CD4-positive, alpha-beta T cell (primary cell): ENCODE measurements at places on chromosomes 3 and 15. TPM values are rescaled to one million over a fixed set of nuclear protein-coding genes. Genes with fewer than 3 reads are reported as not detected.

DNA sequence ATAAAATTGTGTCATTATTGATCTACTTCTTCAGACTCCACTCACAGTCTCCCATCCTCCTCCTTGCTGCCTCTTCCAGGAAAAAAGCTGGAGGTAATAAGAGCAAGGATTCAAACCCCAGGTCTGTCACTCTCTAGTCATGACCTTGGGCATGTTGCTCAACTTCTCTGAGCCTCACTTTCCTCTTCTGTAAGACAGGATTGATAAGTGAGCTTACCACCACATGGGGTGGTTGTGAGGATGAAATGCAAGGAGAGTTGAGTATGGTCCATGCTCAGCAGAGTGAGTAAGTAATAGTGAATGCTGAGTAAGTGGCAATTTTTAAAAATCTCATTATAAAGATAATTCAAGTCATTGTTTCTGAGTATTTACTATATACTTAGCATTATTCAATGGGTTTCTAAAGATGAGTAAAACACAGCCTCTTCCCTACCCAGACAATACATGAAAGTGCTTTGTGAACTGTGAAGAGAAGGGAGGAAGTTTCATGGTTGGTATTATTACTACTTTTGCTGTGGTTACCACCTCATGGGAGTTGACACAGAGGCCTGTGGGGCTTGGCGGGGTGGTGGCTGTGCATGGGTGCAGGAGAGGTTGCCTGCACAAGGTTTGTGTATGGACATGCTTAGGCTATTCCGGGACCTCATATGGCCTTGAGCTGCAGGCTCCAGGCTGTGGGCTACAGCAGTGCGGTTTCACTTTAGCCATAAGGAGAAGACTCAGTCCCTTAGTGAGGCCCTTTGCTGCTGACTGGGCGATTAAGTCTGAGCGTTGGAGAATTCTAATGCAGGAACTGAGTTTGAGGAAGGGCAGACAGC, 30.0 kb downstream of the SLC6A11 start:
- no peak for DNase-seq

VPS39 gene
- 73.4 TPM for total RNA-seq

ALAS1 gene
- total RNA-seq, result 6.0 TPM

DNA sequence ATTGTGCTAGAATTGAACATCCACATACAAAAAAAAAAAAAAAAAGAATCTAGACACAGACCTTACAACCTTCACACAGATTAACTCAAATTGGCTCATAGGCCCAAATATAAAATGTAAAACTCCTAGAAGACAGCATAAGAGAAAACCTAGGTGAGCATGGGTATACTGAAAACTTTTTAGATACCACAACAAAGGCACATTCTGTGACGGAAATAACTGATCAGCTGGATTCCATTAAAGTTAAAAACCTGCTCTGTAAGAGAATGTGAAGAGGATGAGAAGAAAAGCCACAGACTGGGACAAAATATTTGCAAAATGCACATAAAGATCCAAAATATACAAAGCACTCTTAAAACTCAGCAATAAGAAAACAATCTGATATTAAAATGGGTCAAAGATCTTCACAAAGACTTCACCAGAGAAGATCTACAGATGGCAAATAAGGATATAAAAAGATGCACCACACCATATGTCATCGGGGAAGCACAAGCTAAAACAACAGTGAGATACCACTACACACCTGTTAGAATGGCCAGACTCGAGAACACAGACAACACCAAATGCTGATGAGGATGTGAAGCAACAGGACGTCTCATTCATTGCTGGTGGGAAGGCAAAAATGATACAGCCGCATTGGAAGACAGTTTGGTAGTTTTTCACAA, 167.9 kb downstream of the PDE8A start:
- DNase-seq, result no peak

DNA sequence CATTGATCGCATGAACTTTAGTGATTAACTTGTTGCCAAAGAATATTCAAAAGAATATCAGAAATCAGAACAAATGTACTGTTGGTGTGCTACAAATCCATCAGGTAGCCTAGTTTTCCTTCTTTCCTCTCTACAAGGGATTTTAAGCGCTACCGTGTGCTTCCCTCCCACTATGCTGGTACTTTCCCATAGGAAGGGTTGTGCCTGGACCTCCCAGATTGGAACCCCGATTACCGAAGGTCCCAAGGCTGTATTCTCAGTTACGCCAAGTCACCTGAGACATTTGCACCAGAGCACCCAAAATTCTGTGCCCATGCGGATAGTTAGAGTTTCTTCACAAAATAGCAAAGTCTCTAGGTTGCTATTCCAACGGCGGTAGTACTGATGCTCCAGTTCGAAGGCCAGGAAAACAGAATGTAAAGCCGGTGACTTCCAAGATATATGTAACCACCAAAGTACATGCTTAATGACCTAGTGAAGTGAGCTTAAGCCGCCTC, 23.4 kb upstream of the GATM start:
- no peak for DNase-seq

CD200 gene
- total RNA-seq, result 6.9 TPM

DNA sequence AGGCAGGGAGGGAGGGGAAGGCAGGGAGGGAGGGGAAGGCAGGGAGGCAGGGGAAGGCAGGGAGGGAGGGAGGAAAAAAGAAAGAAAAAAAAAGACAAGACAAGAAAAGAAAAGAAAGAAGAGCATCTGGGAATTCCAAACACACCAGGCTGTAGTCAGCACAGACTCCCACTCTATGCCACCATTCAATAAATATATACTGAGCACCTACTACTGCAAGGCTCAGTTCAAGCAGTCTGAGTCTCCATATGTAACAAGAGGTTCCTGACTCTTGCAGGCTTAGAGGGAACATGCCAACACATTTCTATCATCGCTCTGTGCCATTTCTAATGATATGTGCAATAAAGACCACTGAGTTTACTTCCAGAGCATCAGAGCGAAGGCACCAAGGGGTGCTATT, 47.7 kb downstream of the ANXA2 start:
- no peak for DNase-seq

DNA sequence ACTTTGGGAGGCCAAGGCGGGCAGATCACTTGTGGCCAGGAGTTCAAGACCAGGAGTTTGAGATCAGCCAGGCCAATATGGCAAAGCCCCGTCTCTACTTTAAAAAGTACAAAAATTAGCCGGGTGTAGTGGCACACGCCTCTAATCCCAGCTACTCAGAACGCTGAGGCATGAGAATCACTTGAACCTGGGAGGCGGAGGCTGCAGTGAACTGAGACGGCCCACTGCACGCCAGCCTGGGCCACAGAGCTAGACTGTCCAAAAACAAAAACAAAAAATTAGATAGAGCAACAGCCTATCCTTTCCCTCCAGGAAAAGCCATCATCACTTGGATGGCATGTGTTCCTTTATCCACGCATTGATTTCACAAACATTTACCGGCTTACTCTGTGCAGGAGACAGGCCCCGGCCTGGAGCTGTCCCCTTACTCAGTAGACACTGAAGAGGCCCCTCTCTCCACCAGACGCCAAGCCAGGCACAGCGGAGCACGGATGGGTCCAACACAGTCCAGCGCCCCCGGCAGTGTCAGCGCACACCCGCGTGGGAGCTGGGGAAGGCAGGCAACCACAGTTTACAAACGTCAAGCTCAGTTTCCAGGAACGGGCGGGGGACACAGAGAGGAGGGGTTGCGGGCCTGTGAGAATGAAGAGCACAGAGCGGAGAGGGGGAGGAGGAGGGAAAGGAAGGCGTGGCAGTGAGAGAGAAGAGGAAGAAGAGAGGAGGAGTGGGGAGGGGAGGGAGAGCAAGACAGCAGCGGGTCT, 3.1 kb downstream of the GP5 start:
- DNase-seq, result peak; percentile 43

DNA sequence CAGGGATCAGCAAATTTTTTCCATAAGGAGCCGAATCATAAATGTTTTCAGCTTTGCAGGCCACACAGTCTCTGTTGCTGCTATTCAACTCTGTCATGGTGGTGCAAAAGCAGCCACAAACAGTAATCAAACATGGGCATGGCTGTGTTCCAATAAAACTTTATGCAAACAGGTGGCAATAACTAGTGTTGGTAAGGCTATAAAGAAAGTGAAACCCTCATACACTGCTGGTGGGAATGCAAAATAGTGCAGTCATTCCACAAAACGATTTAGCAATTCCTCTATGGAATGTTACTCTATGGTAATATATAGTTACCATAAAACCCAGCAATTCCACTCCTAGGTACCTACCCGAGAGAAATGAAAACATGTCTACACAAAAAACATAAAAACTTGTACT, 14.0 kb upstream of the MRPS25 start:
- DNase-seq, result no peak

ADGRG7 gene
- total RNA-seq, result not detected

SH2D7 gene
- total RNA-seq, result not detected

- DNase-seq, result no peak
Observed at GRCh38 chr15:43378601-43379000, 7.7 kb downstream of the TUBGCP4 start.

- DNase-seq, result no peak
Observed at GRCh38 chr3:101189796-101190195, 130.6 kb downstream of the IMPG2 start.

CSPG5 gene
- not detected for total RNA-seq

DNA sequence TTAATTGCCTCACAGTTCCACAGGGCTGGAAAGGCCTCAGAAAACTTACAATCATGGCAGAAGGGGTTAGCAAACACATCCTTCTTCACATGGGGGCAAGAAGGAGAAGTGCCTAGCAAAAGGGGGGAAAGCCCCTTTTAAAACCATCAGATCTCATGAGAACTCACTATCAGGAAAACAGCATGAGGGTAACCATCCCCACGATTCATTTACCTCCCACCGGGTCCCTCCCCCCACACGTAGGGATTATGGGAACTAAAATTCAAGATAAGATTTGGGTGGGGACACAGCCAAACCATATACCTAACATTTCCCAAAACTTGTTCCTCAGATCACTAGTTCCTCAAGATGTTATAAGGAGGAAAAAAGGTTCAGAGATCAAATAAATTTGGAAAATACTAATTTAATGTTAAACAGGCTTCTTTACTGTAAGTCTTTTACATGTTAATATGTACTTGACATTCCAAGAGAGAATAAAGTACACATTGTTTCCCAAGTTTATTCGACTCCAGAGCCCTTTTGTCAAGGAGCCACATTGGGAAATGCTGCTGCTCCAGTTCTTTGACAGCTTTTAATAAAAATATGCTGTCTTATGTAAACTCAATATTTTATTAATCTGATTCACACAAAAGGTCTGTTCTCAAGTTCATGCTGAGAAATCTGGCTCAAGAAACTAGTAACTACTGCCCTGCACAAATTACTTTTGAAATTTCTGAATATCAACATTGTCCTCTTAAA, 17.8 kb downstream of the HERC1 start:
- DNase-seq, result no peak

DNA sequence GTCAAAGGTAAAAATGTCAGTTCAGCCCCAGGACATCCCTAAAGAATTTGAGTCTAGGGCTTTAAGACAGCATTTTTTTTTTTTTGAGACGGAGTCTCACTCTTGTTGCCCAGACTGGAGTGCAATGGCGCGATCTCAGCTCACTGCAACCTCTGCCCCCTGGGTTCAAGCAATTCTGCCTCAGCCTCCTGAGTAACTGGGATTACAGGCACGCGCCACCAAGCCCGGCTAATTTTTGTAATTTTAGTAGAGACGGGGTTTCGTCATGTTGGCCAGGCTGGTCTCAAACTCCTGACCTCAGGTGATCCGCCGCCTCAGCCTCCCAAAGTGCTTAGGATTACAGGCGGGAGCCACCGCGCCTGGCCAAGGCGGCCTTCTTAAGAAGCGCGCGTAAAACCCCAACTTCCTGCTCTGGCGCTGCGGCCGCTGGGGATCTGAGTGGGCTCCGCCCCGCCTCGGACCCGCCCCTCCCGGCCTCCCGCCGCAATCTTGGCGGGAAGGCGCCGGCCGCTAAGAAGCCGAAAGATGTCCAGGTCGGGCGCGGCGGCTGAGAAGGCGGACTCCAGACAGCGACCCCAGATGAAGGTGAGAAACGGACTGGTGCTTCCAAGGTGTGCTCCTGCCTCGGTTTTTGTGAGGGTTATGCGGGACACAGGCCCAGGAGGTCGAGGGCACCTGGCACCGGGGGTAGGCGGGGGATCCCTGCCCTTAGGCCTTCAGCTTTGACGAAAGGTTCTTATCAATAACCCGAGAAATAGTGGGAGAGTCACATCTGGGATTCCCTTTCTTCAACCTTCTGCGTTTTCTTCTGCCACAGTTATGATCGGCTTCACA, at the start of gene WDR76:
Gene WDR76, plus strand, starts transcription at position 495 of the 834 bp plus-strand sequence. Its CDS starts 31 bp downstream, at position 526.
- peak; percentile 60 for DNase-seq

DNA sequence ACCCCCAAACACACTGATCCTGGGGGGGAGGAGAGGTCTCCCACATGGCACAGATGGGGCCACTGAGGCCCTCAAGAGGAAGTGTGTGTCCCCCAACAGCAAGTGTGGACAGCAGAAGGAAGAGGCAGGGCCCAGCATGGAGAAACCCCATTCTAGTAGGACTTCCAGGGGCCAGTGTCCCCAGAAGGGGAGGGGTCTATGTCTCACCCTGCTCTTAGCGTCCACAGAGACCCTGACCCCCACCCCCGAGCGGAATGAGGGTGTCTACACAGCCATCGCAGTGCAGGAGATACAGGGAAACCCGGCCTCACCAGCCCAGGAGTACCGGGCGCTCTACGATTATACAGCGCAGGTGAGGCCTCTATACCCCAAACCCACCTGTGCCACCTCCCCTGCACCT, 35.3 kb downstream of the TSPAN3 start:
- DNase-seq, result no peak

DNA sequence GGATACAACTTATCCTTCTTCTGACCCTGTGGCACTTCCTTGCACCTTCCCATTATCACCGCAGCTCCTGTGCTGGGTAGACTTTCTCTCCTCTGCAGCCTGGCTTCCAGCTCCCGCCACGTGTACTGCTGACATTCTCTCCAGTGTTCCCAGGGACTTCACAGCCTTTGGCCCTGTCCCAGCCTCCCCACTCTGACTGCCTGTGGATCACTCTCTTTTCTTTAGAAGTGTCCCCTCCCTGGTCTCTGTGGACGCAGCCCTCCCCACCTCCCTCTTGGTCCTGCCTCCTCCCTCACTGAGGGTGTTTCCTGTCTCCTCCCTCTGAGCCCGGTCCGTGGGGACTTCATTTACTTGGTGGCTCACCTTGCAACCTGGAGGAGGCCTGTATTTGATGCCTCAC, 17.4 kb downstream of the PDIA5 start:
- DNase-seq, result no peak

ARPIN gene
- total RNA-seq, result not detected

- DNase-seq, result no peak
Observed at GRCh38 chr3:138468886-138469285, 34.5 kb downstream of the ESYT3 start.

- DNase-seq, result no peak
Observed at GRCh38 chr15:50163719-50164410, 18.1 kb upstream of the SLC27A2 start.

SOX14 gene
- not detected for total RNA-seq

DNA sequence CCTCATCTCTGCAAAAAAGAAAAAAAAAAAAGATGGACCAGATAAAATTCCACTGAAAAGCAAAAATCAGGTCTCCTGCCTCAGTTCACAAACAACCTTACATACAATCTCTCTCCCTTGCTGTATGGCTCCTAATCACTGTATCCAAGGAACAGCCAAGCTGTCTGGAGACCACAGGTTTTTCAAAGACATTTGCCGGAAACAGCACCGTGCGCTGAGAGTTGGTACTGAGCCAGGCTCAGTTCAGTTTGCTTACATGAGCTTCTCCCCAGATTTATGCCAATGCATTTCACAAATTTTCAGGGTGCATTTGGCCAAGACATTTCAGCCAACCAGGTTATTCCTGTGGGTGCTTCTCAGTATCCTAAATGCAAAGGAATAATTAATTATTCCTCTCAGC, 4.1 kb downstream of the ACP3 start:
- DNase-seq, result no peak

GRAMD2A gene
- total RNA-seq, result not detected
